ENCODE measurements at places on chromosomes 1 and 21.

DNA sequence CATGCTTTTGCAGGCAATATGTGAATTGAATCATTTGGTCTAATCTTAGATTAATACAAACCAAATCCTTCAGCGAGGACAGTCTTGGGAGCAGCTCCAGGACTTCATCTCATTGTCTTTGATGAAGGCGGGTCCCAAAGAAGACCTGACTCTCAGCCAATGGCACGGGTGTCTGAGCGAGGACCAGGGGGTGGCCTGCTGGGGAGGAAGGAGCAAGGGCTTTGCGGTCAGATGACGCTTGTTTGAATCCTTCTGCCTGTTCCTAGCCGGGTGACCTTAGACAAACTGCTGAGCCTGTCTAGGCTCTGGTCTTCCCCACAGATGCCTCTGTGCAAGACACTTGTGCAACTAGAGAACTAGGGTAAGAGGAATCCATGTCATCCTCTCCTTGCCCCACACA lies 312.1 kb upstream of the VAMP3 start:
- no peak for DNase-seq

DNA sequence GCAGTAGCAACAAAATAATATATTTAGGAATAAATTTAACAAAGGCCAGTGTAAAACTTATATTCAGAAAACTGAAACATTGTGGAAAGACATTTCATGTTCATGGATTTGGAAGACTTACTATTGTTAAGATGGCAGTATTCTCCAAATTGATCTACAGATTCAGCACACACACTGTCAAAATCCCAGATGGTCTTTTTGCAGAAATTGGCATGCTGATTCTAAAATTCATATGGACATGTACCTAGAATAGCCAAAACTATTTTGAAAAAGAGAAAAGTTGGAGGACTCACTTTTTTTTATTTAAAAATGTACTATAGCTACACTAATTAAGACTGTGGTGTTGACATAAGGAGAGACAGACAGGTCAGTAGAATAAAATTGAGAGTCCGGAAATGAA lies 32.0 kb upstream of the SH3D21 start:
- DNase-seq, result no peak

GRCh38 chr21:46607636-46608035 lies 2.8 kb upstream of the S100B start:
- no peak for DNase-seq

DNA sequence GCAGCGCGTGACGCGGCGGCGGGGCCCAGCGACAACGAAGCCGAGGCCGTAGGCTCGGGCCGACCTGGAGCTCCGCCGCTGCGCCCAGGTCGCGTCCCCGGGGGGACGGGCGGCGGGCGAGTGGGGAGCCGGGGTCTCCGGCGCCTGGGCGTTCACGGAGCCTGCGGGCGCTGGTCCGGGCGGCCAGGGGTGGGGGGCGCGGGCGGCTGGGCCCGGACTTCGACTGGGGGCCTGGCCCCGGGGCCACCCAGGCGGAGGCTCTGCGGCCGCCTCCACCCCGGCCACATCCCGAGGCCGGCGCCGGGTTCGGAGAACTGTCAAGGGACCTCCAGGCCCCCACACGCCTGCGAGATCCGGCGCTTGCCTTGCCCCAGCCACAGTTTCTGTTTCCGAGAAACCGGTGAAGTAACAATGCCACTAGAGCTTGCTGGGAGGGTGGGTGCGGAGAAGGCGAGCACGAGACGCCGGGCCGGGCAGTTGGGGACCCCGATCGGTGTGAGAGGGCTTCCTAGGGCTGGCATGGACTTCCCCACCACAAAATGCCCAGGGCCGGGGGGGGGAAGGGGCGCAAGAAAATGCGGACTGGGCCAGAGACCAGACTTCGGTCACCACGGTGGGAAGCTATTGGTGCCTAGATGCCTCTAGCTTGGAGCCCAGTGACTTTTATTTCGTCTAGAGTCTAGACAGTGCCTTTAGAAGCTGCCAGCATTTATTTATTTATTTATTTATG lies 501 bp downstream of the FBXO6 start:
- DNase-seq, result peak; percentile 77

- DNase-seq, result no peak
Observed at GRCh38 chr1:28045777-28046176, 42.6 kb downstream of the EYA3 start.

All from activated CD4-positive, alpha-beta T cell treated with anti-CD3 and anti-CD28 coated beads, Interleukin-2, amount 10 ng/mL, durations not matched to agents 7 days and 5 days (primary cell).